ENCODE measurements at places on chromosomes 2 and 18.

DNA sequence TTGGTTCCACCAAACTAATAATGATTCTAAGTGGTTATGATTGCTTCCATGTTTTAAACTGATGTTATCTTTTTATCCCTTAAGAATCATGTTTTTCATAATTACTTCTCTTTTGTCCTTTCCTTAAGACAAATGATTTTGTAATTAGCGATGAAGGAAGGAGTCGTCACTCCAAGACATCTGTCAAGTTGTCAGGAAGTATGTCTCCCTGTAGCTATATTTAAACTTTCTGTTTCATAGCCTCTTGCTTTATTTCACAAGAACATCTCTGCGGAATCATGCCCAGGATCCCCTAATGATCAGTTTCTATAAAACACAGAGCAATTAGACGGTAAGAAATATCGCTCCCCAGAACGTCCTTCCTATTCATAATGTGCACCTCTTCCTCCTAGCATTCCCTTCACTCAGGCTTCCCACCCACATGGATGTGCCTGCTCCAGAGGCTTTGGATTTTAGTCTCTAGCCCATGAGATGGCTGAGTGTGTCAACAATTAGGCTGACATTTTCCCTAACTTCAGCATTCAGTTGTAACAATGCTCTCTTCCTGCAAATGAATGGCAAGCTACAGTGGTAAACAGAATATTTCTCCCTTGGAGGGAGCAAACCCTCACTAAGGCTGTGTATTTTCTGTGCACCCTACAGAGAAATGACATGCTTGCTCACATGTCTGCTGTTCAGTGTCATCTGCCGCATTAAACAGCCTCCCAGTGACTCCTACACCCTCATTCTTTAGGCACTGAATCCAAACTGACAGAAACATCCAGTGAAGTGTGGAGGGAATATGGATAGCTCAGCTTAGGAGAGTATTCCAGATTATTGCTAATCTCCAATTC, 879.6 kb upstream of the CELF4 start:
- DNase-seq = no peak

GRCh38 chr2:173963323-173963816, 1.8 kb downstream of the SP3 start:
- DNase-seq = no peak

GRCh38 chr18:61471942-61472341, 138.7 kb downstream of the CDH20 start:
- no peak for DNase-seq

DNA sequence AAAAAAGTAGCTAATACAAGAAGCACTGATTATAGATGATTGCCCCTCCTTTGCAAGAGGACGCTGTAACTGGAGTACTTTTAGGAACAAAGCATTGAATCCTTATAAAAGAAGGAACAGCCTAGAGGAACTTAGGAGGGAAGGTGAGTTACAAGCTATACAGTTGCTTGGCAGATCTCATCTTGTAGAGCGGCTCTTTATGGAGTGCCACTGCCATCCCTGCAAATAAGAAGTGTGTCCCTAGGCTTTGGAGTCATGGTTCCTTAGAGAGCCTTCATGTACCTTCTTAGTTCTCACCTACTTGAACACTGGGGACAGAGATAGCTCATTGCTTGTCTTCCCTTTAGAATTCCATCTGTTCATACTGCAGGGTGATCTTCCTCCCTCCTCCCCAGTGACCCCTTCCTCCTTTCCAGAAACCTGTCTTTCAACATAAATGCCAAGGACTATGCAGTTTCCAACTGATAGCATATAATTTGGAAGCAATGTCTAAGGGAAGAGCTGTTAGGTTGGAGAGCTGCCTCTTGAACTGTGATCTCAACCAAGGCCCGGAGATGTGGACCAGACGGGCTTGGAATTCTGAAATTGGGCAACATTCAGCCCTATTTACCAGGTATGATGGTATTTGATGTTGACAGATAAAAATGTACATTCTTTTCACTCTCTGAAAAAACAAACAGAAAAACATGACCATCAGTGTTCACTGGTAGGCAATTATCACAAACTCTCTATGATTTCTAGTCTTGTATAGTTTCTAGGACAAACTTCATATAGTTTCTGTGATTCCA, 7.5 kb downstream of the FMNL2 start:
- DNase-seq = no peak

GRCh38 chr2:1459727-1460126, 46.5 kb downstream of the TPO start:
- no peak for DNase-seq

DNA sequence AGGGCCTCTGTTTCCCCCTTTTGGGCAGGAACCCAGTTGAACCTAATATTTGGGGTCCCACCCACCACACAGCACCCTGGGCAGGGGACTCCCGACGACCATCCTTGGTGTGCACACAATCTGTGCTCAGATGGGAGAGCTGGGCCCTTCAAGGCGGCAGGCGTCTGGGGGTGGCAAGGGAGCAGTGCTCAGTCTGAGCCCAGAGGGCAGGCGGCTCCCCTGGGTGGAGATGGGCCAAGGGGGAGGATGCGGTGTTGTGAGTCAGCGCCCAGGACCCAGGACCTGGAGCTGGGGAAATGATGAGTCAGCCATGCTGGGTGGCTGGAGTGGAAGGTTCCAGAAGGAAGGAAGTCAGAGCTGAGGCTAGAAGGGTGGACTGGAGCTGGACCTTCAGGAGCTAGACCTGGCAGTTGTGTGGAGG, 3.8 kb downstream of the PROM2 start:
- no peak for DNase-seq

DNA sequence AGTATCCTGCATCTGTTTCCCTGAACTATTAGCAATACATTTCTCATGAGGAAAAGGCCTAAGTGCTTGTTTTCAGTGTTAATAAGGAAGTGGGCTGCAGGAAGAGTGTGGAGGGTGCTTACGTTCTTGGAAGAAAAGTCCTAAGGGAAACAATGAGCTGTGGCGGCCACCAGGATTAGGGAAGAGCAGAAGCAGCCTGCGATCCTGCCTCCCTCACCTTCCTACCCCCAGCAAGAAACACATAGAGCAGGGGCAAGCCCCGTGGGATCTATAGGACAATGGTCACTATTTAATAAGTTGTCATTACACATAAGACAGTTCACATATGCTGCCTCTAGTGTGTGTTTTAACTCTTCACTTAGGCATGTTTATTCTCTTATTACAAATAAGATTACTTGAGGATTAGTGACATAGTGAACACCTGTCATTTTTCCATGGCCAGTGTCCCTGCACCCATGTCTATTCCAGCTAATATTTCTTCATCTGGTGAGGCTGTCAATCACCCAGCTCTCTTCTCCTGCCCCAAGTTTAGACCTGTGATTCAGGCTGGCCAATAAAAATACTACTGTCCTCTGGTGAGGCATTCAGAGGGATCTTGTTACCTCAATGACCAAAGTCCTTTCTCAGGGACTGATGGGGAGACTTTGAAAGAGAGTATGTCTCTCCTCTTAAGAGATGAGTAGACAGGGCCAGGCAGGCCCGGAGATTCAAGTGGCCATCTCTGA, 510.9 kb upstream of the CELF4 start:
- DNase-seq = no peak

DNA sequence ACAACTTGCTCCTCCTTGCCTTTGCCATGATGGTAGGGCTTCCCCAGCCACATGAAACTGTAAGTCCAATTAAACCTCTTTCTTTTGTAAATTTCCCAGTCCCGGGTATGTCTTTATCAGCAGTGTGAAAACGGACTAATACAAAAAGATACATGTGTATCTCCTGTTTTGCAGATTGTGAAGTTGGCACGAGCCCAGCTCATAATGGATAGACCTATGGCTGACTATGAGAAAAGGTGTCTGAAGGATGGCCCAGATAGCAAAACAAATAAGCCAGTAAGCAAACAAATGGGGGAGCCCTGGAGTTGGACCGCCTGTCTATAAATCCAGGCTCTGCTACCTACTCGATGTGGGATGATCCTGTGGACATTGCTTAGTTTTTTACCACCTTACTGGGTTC, 15.5 kb upstream of the PRKCE start:
- no peak for DNase-seq

- DNase-seq = no peak
These were observed 19.9 kb upstream of the SERPINB13 start for GRCh38 chr18:63567276-63567675.

GRCh38 chr18:2146092-2146491, 425.2 kb downstream of the METTL4 start:
- no peak for DNase-seq

DNA sequence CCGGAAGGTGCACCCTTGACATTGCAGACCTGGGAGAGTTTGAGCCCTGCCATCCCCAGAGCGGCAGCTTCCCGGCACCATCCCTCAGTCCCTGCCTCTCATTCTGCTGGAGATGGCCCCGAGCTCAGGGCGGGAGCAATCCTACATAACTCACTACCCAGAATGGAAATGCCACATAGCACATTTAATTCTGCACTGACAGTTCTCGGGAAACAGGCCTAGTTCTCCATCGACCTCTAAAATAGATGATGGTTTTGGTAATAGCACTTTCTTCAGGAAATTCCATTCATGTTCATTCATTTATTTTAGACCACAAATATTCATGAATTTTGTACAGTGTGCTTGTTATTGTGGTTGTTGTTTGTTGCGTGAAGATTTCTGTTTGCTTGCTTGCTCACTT, 92.9 kb upstream of the SLC14A2 start:
- no peak for DNase-seq
